Right renal pelvis (tissue), 4 donors: ENCODE measurements at places on chromosomes 6 and 20. TPM values are rescaled to one million over a fixed set of nuclear protein-coding genes. Genes with fewer than 3 reads are reported as not detected.

DNA sequence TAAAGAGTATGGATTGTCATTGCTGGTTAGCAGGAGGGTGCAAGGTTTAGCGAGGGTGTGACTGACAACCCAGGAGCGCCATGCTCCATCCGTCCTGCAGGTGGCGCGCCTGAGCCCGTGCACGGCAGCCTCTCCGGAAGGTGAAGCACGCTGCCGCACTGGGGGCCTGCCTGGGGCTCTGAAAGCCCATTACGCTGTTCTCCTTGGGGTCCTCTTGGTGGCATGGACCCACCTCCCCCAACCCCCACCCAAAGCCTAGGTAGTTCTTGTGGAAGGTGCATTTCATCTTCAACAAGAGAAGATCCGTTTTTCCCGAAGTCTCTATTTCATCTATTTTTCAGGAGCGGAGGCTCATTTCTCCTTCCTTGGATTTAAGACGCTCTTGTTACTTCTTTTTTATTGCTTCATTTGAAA, 197.4 kb upstream of the KCNG1 start:
- no peak for DNase-seq

DNA sequence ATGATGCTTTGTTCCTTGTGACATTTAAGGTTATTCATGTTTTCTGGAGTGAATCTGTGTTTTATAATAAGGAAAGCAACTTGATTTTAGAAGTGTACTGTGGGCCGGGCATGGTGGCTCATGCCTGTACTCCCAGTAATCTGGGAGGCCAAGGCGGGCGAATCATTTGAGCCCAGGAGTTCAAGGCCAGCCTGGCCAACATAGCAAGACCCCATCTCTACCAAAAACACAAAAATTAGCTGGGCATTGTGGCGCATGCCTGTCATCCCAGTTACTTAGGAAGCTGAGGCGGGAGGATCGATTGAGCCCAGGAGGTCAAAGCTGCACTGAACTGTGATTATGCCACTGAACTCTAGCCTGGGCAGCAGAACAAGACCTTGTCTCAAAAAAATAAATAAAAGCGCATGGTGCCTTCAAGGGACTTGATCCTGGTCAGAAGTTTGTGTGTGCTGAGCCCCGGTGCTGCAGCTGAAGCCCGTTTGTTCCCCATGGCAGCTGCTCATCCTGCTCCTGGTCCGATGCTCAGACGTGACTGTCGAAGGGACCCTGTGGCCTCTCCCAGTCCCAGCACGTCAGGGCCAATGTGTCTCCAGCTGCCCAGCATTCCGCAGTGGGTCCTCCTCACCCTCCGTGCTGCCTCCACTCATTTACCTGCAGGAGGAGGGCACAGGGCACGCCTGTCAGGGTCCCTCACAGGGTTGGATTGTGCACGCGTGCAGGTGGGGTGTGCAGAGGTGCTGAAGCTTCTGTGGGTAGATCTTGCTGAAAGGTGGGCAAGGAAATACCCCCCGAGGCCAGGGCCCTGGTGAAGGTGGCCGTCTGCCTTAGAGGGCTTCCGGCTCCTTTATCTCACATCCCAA, 18.3 kb downstream of the ENTPD6 start:
- DNase-seq: no peak

ME1 gene
- 2.9 TPM for polyA plus RNA-seq

GJA10 gene
- not detected for polyA plus RNA-seq
